ENCODE measurements at places on chromosomes 2 and 18.

- no peak for DNase-seq
These were observed 49.3 kb downstream of the CD8B2 start for GRCh38 chr2:106536490-106536889.

DNA sequence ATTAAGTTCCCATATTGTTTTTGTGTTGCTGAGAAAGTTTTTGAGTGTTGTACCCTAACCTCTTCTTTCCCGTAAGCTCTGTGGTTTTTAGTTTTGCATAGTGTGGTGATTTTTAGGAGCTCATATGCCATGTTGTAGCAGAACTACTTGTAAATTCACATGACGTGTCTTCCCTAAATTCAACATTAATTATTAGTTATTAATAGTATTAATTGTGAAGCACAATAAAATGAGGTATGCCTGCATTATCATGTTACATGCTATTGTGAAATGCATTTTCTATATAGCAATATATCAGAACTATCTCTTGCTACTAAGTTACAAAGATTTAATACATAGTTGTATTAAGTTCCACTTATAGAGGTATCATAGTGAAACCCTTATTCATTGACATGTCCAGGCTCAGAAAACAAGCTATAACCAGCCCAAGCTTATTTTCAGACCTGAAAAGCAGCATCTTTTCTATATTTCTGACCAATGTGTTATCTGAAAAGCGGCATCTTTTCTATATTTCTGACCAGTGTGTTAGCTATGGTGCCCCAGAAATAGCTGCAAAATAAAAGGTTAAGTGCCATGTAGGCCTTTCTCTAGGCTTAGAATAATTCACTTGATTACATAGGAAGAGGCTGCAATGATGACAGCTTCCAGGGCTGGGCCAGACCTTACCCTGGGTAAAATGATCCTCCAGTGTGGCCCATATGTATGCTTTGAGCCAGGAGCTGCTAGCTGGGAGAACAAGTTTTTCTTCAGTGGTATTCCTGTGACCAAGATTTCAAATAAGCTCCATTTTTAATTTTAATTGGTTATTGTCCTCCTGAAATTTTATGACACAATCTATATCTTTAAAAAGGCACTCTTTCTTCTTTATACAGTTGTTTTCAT is 21.6 kb downstream of the EPAS1 start:
- no peak for DNase-seq

GRCh38 chr2:181462033-181462432 is 4.8 kb downstream of the ITGA4 start:
- no peak for DNase-seq

- DNase-seq: no peak
These were observed 25.4 kb downstream of the DDX1 start for GRCh38 chr2:15616850-15617777.

- DNase-seq: peak; percentile 49
These were observed 91.9 kb upstream of the KCNE4 start for GRCh38 chr2:222960126-222960525.

DNA sequence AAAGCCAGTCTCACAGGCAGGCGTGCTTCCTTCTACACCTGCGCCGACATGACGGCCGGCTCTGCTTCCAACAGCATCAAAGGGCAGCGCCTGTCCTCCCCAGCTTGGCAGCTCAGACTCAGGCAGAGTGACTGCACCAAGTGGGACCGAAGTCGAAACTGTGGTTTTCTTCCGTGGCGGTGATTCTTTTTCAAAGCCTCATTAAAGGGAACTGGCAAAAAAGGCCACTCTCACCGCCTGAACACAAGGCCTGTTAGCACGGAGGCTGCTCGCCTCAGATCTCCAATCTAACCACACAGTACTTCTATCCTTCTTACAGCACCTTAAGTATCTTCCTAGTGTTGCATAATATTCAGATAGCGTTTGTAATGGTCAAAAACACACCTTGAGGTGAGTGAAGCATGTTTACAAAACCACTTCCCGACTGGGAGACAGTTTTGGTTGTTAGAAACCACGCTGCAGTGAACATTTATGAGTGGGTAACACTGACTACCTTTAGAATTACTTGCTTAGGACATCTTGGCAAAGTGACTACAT is 236.4 kb downstream of the HDAC4 start:
- DNase-seq: no peak

DNA sequence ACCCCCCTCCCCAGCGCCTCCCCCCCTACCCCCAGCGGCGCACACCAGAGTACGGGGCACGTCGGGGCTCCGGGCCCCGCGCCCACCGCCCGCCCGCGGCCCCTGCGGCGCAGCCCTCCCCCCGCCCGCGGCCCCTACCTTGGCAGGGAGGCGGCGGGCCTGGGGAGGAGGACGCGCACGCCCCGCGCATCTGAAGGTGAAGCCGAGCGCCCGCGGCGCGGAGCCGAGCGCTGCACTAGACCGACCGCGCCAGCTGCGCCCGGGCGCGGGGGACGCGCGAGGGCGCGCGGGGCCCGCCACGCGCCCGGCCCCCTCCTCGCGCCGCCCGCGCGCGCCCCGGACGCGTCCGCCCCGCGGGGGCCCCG is at the start of gene ZNF516:
Gene ZNF516 (minus strand): TSS at position 237 of the 365 bp plus-strand sequence. CDS start 52,188 bp downstream, outside the sequence.
- DNase-seq: no peak

DNA sequence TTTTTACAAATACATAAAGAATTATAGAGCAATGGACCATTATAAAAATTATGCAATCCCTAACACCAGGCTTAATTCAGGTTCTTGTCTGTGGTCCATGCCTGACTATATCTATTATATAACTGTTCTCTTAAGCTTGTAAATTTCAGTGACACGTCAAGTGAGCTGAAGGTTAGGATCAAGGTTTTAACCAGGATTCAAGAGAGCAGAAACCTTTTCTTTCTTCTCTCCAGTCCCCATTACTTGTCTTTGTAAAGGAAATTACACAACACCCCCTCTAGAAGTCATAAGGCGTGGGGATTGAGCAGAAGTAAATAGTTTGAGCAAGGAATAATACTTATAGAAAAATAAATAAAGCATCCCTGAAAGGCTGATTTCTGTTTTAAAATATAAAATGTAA is 122.0 kb downstream of the ZNF521 start:
- no peak for DNase-seq

DNA sequence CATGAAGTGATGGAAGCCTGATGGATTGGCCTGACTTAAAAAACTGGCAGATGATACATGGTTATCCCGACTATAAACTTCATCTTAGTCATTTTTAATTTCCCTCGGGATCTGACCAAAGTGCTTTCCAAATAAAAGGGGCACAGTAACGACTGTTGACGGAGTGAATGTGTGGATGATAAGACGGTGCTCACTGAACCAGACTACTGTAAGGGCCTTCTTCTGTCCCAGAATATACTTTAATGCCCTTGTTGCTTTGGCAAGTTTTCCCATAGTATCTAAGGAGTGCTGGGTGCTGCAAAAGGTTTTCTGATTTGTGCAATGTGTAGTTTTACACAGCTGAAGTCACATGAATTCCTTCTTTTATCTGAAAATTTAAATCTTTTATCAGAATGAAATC is 373.5 kb downstream of the DSEL start:
- no peak for DNase-seq

DNA sequence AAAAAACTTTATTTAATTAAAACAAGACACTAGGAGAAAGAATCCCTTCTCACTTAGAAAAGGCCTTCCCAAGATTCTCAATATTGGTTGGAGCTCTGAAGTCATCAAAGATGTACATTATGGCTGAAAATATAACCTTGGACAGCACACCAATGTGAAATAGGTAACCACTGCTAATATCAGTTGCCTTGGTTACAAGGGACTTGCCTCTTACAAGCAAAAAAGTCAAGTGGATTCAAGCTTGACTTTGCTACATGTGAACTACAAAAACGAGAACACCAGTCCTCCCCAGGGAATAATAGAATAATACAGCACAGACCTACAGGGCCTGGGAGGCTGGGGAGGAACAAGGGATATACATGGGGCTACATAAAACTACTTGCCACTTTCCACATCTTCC is 46.1 kb downstream of the NABP1 start:
- no peak for DNase-seq

DNA sequence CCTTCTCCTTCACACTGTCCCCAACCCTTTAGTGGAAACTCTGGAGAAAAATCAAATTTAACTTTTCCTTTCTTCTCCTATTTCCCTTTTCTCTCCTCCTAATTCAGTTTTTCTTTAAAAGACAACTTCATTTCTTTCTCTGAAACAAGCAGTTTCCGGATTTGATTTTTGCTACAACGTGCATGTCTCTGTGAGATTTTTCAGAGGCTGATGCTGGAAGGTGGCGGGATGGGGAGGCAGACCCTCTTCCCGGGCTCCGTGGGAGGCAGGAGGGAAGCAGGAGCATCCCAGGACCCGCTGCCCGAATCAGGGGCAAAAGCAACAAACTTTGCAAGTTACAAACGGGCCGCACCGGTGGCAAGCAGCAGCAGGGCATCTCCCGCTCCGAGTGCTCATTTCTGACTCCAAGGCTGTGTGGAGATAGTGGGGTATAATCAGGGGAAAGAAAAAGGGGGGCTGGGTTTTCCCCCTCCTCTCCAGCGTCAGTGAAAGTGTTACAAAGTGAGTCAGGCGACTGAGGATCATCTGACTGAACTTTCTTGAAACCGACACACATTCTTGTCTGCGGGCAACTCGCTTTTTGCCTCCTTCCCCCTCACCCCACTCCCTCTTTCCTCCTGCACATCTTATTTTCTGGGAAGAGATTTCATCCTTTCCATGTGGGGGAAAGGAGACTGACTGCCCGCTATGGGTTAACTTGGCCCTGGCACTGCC is 6.4 kb downstream of the ZEB2 start:
- peak; percentile 93 for DNase-seq

- DNase-seq: no peak
These were observed 23.2 kb downstream of the RND3 start for GRCh38 chr2:150464270-150464669.

DNA sequence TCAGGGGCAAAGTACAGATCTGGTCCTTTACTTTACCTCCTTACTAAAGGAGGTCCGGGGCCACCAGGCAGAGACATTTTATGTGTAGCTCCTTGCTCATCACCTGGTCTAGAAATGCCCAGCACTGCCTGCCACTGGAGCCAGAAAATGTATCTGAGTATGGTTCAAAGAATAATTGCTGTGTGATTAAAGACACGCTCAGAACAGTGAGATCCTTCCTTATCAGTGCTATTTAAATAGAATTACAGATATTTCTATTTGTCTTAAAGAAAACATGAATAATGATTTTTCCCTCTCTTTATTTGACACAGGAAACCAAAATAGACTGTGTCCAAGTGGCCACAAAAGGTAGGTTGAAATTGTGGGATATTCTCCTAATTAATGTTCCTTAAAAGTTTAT is 494.8 kb upstream of the RAB12 start:
- no peak for DNase-seq

DNA sequence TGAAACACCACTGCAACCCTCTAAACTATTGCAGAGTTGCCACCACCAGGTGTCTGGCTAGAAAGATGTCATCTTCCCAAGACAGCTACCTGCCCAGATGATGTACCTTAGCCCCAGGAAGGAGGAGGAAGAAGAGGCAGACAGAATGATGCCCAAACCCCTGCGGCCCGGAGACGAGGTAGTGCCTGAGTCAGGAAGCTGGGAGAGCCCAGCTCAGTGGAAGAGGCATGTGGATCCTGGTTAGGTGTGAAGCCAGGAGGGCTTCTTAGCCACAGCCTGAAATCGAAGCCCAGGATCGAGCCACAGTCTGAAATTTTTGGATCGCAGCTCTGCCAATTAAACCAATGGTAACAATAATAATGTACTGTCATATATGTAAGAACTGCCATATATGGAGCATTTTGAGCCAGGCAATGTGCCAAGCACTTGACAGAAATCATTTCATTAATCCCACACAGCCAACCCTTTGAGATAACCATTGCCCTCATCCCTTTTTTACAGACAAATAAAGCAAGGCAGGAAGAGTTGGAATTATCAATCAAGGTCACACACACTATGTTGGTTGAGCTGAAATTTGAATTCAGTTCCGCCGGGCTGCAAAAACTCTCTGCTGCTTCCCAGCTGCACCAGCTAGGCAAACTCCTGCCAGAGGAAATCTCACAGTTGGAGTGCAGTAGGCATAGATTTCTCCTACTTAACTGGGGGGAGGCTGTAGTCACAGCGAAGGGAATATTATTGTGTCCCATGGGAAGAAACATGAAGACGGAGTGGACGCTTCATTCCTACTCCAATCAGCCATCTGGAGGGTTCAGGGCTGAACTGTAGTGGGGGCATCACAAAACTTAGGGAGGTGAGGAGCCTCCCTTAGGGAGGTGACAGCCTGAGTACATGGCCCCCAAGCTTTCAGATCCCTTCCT is 19.4 kb upstream of the CYP1B1 start:
- peak; percentile 59 for DNase-seq

- DNase-seq: peak; percentile 90
These were observed 169.8 kb downstream of the MREG start for GRCh38 chr2:215843579-215843978.

GRCh38 chr2:149219856-149220255 is 110.5 kb upstream of the LYPD6 start:
- DNase-seq: no peak

DNA sequence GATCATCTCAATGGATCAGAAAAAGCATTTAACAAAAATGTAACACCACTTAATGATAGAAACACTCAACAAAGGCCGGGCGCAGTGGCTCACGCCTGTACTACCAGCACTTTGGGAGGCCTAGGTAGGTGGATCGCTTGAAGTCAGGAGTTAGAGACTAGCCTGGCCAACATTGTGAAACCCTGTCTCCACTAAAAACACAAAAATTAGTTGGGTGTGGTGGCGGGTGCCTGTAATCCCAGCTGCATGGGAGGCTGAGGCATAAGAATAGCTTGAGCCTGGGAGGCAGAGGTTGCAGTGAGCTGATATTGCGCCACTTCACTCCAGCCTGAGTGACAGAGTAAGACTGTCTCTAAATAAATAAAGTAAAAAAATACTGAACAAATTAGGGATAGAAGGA is 74.6 kb downstream of the PLB1 start:
- DNase-seq: no peak

DNA sequence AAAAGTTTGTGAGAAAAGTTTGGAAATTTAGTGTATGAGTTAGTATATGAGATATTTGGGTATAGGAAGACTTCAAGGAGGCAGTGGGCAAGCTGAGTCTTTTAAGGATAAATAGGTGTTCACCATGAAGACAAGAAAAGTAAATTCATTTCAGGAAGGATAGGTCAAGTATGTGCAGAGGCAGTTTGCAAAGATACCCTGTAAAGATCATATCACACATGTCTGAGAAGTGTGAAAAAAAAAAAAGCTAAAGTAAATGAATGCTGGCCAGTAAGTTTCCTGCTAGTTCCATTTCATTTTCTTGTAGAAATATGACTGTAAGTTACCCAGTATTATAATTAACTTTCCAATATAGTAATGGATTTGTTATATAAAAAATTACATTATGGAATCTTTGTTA is 131.0 kb downstream of the PHLPP1 start:
- no peak for DNase-seq

GRCh38 chr2:1784087-1784486 is 39.8 kb upstream of the PXDN start:
- DNase-seq: no peak

DNA sequence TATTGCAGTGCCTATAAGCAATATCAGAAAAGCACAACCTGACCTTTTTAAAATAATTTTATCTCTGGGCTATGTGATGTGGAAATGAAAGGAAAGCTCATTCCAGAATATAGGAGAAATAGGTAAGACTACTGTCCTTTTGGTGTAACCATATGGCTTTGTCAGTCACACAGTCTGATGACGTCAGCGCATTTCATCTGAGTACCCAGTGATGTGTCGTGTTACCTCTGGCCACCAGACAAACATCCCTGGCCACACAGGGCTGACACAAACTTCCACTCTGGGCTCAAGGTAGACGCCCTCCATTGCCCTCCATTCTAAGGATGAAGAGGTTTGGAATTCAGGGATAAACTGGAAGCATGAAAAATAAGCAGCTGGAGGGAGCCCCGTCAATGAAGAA is 506.7 kb downstream of the CMPK2 start:
- DNase-seq: no peak

Data from fibroblast of skin of scalp (primary cell).